ENCODE measurements at places on chromosomes 3 and 15. TPM values are rescaled to one million over a fixed set of nuclear protein-coding genes. Genes with fewer than 3 reads are reported as not detected.

Gene SPTBN5
- 1.4 TPM for total RNA-seq

Gene HIGD2B
- not detected for total RNA-seq

Gene BFSP2
- not detected for total RNA-seq

Gene CPA3
- total RNA-seq = not detected

Gene CCR9
- not detected for total RNA-seq

Gene ZPLD1
- 0.46 TPM for total RNA-seq

Gene KNL1
- 32.8 TPM for total RNA-seq

Gene KIF9
- 5.3 TPM for total RNA-seq

Gene XCR1
- not detected for total RNA-seq

Gene CCRL2
- total RNA-seq = not detected

Gene GOLGA8T
- total RNA-seq = 0.10 TPM

Gene CCDC39
- not detected for total RNA-seq

Gene CRYGS
- 1.1 TPM for total RNA-seq

Gene DPPA2
- not detected for total RNA-seq

Gene CMTM8
- 1.8 TPM for total RNA-seq

Gene MYZAP
- 3.5 TPM for total RNA-seq

Gene SLC51B
- not detected for total RNA-seq

Gene P3H2
- total RNA-seq = 42.3 TPM

Gene WNT5A
- 19.6 TPM for total RNA-seq

Gene SCAMP5
- total RNA-seq = 0.31 TPM

Gene CCDC12
- total RNA-seq = 42.5 TPM

Gene KCNAB1
- 0.49 TPM for total RNA-seq

Gene CNTN3
- 0.10 TPM for total RNA-seq

Gene GPR176
- total RNA-seq = 49.1 TPM

Gene SLC35G2
- total RNA-seq = 1.8 TPM

Gene SLC24A1
- 7.5 TPM for total RNA-seq

Gene SPSB4
- not detected for total RNA-seq

Gene BNIP2
- 62.8 TPM for total RNA-seq

Gene HEMK1
- 20.5 TPM for total RNA-seq

Gene C3orf70
- not detected for total RNA-seq

Gene GP5
- not detected for total RNA-seq

Gene PIF1
- total RNA-seq = 16.0 TPM

Gene TGM4
- 1.3 TPM for total RNA-seq

Gene SLC25A26
- 21.0 TPM for total RNA-seq

Gene SPRED1
- 20.3 TPM for total RNA-seq

Gene CFAP44
- 1.0 TPM for total RNA-seq

Gene NEK11
- total RNA-seq = 4.2 TPM

Gene EFCC1
- total RNA-seq = not detected

Gene TUSC7
- not detected for total RNA-seq

Gene TMEM207
- total RNA-seq = not detected

Gene LIPH
- total RNA-seq = 0.03 TPM

Gene BSN
- total RNA-seq = 0.07 TPM

Gene INSYN1
- 0.24 TPM for total RNA-seq

Data from foreskin keratinocyte (primary cell).